ENCODE measurements at places on chromosomes 1 and 21. TPM values are rescaled to one million over a fixed set of nuclear protein-coding genes. Genes with fewer than 3 reads are reported as not detected.

Gene TMEM200B
- 1.1 TPM for total RNA-seq

DNA sequence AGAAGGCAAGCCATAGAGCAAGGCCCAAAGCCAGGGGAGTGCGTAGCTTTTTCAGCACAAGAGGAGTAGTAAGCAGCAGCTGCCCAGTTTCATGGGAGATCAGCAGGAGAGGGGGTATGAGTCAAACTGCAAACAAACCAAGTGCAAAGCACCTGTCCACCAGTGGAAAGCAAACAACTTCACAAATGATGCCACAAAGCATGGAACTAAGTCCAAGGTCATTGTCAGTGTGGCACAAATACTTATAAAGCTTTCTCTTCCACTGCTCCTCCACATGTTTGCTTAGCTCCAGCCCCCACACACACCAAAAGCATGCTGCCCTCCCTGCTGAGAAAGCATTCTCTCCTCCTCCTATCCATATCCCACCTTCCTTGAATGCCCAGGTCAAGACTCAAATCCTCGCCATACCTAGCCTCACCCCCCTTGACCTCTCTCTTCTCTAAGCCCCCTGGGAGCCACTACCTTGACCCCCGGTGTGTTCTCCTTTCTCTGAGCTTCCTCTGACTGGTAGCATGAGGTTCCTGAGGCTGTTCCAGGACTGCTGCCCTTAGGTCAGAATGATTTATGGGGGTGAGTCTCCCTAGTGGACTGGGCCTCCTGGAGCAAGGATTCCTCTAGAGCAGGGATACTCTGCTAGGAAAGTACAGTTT, 70.4 kb downstream of the DMAP1 start:
- H3K36me3 ChIP-seq, result peaks cover 10% of the 10 kb centered on the region
- DNase-seq, result peak; percentile 99
- peaks cover 44% of the 10 kb centered on the region for H3K4me1 ChIP-seq

DNA sequence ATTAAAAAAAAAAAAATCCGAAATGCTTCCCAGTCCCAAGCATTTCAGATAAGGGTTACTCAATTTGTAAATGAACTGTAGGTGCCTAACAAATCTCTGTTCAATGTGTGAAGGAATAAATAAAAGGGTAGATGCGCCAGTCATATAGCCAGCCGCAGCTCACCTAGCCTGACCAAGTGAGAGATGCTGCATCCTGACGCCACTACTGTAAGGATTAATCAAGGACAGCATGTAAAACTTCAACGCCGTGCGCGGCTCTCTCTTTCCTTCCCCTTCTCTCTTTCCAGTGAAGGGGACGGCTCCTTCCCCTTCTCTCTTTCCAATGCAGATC, 441 bp downstream of the PPT1 start:
- H3K4me3 ChIP-seq, result peak overlapping the region; percentile 62
- peaks cover 3% of the 10 kb centered on the region for H3K36me3 ChIP-seq
- DNase-seq, result no peak
- H3K27ac ChIP-seq, result peak overlapping the region; percentile 14

DNA sequence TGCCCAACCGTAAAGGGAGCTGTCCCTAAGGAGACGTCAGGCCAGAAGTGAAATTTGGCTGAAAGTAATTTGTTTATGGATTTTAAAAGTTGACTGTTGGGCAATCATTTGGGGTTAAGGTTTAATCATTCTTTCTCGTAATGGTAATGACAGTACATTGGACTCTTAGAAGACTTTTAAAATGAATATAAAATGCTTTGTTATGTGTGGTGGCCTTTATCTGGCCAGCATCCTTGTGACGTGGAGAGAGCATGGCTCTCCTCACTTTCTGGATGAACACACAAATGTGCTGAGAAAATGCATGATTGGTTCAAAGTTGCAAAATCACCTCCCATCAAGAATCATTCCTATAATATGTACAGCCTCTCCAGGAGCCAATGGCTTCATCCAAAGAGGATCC, 160.2 kb downstream of the DHRS3 start:
- peaks cover 7% of the 10 kb centered on the region for H3K36me3 ChIP-seq
- no peak overlapping the region for H3K4me3 ChIP-seq
- H3K27me3 ChIP-seq, result no peaks in the 10 kb centered on the region
- no peak overlapping the region for H3K27ac ChIP-seq
- no peak for DNase-seq

GRCh38 chr21:27035791-27036190, 68.9 kb upstream of the ADAMTS5 start:
- no peaks in the 10 kb centered on the region for H3K27me3 ChIP-seq
- H3K36me3 ChIP-seq, result no peaks in the 10 kb centered on the region
- H3K4me3 ChIP-seq, result no peak overlapping the region

Gene CEPT1
- total RNA-seq, result 33.6 TPM

DNA sequence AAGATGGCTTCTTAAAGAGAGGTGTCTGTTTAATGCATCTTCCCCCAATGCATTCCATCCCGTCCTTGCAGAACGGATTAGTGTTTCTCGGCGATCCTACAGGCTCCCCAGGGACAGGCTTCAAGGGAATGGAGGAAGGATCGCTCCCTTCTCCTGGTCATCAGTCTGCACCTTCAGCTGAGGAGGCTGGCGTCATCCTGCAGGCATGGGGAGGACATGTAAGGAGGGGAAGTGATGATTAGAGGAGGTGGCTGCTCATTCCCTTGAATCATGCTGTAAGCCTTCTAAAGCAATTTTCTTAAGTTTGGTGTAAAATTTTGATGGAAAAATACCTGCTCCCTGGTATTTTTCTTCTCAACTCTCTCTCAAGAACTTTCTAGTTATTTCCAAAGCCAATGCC, 603.6 kb downstream of the NPHP4 start:
- H3K36me3 ChIP-seq, result no peaks in the 10 kb centered on the region
- H3K27ac ChIP-seq, result no peak overlapping the region
- H3K27me3 ChIP-seq, result no peaks in the 10 kb centered on the region
- H3K4me3 ChIP-seq, result no peak overlapping the region
- no peaks in the 10 kb centered on the region for H3K4me1 ChIP-seq

DNA sequence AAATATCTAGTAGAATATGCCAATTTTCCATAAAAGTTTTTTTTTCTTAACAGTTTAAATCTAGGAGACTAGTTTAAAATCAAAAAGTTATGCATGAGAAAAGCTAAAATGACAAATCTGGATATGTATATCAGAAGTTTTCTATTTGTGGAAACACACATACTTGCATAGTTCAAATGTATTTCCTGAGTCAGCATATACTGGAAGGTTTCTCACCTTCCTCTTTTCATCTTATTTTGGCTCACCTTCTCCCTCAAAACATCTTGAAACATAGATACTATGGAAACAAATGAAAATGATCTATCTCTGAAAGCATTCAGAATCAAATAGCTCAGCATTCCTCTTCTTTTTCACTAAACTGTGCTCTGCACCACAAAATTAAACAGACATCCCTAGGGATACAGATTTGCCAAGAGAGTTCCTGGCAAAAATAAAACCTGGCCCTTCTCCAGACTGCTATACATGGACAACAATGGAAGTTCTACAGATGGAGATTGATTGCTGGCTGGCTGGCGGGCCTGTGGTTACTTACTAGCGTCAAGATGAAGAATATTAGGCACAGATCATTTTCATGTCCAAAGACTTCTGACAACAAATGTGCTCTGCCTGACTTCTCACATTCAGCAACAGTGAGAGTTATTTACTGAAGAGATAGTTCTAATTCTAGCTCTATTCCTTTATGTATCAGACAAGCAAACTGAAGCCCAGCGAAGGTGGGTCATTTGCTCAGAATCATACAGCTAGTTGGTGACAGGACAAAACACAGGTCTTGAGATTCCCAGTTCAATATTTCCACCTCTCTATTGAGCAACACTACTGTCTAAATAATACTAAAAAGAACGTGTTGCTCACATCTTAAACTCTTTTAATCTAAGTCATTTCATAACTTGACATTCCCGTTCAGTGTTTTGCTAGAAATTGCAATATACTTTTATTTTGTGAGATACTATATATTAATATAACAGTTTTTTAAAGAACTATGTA, 26.6 kb downstream of the DIPK1A start:
- H3K4me3 ChIP-seq, result no peak overlapping the region
- peak overlapping the region; percentile 68 for H3K27ac ChIP-seq
- H3K27me3 ChIP-seq, result no peaks in the 10 kb centered on the region
- no peak for DNase-seq
- H3K36me3 ChIP-seq, result no peaks in the 10 kb centered on the region

DNA sequence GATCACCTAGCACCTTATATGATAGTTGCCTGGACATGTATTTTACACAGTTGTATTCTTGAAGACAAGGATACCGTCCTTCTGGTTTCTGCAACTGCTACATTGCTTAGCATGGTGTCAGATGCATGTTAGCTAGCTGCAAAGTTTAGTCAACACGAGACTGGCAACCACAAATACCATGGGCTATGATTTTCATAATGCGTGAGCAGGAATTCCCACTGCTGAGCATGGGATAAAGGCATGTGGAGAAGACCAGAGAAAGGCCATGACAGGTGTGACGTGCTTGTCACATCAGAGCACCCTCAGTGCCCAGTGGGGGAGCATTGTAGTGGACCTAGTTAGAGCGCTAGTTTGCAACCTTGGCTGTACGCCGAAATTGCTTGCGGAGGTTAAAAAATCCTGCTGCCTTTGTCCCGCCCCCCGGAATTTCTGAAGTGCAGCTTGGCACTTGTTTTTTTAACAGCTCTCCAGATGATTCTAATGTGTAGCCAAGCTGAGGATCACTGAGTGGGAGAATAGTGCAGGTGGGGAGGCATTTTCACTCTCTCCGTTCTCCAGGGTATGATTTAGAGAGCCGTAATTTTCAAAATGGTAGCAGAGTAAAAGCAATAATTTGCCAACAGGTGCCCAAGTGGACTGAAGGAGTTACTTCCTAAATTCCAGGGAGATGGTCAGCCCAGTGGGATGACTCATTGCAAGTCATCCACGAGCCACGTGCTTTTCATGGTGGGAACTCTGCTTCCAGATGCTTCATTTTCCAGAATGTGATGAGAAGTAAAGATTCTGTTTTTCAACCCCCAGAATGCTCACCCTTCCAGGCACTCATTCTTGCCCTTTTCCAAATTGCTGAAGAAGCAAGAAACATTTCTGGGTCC, 81.0 kb downstream of the CNIH3 start:
- no peak overlapping the region for H3K27ac ChIP-seq
- no peak overlapping the region for H3K4me3 ChIP-seq
- DNase-seq, result no peak
- H3K36me3 ChIP-seq, result no peaks in the 10 kb centered on the region

Gene RGS18
- total RNA-seq, result not detected

DNA sequence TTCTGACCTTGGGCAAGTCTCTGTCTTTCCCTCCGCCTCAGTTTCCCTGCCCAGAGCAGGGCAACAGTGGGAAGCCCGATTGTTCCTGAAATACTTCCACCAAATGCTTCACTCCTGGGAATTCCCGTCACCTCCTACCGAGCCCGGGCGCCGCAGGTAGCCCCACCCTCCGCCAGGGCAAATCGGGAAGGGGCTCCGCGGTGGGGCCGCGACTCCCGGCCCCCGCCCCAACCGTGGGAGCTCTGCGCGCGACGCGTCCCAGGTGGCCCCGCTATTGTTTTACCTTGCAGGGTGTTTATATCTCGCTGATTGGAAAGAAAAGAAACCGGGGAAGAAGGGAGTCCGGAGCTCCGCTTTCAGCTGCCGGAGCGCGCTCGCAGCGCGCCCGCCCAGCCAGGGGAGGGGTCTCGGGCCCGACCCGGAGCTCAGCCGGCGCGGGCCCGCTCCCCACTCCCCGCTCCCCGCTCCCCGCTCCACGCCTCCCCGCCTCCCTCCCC, 407 bp downstream of the IGSF3 start:
- DNase-seq, result no peak
- no peak overlapping the region for H3K27ac ChIP-seq
- no peaks in the 10 kb centered on the region for H3K36me3 ChIP-seq
- peaks cover 8% of the 10 kb centered on the region for H3K4me1 ChIP-seq
- H3K27me3 ChIP-seq, result peaks cover 27% of the 10 kb centered on the region

Gene PRRC2C
- 124 TPM for total RNA-seq

Gene USP48
- total RNA-seq, result 29.9 TPM

- H3K27me3 ChIP-seq, result peaks cover 1% of the 10 kb centered on the region
- no peaks in the 10 kb centered on the region for H3K36me3 ChIP-seq
- no peaks in the 10 kb centered on the region for H3K4me1 ChIP-seq
- DNase-seq, result no peak
- H3K27ac ChIP-seq, result no peak overlapping the region
- no peak overlapping the region for H3K4me3 ChIP-seq
Measured at GRCh38 chr1:12717301-12717838, 1.5 kb downstream of the AADACL3 start.

DNA sequence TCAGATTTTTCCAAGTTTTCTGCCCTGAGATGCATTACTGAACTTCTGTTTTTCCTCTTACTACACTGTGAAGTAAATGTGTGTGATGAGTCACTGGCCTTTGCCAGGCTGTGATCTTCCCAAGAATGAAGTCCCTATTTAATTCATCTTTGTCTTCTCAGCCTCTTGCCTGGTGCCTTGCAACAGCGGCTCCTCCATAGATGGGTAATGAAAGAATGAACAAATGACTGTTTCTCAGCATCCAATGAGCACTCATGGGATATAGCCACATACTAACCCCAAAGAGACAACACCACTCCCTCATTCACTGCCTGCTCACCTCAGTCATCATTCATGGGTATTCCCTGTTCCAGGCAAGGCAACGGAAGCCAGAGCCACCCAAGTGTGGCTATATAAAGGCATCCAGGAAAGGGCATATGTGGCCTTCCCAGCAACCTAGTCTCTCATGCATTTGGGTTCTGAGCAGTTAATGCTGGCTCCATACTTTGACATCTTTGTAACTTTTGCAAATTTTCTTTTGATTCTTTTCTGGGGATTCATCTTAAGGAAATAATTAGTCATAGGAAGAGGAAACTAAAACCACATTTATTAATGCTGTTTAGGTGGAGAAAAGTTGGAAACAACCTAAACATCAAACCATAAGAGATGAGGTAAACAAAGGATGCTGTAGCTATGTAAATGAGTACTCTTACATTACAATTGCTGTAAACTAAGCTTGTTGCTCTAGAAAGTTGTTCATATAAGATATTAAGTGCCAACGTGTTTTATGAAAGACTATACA, 71.9 kb downstream of the HIVEP3 start:
- H3K36me3 ChIP-seq, result no peaks in the 10 kb centered on the region
- H3K27ac ChIP-seq, result no peak overlapping the region
- DNase-seq, result no peak
- peaks cover 2% of the 10 kb centered on the region for H3K27me3 ChIP-seq
- H3K4me3 ChIP-seq, result no peak overlapping the region

DNA sequence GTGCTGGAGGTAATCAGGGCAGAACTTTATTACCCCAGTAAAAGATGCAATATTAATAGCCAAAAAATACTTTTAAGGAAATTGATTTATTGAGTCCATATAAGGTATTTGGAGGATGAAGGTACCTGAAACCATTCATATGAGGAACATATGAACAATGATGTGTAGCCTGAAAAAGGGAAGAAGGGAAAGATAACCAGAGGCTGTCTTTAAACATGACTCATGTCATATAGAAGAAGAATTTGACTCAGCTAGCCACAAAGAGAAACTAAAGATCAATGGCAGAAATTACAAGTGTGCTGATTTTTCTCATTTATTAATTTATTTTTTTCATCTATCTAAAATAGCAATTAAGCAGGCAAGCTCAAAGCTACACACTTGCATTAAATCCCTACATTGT, 136.2 kb upstream of the DUSP10 start:
- H3K4me3 ChIP-seq, result no peak overlapping the region
- H3K27me3 ChIP-seq, result no peaks in the 10 kb centered on the region
- no peaks in the 10 kb centered on the region for H3K4me1 ChIP-seq

Gene PDZK1
- 46.4 TPM for total RNA-seq

All from HepG2 (cell line).